ELF-1 (cell line): ENCODE measurements at places on chromosomes 4 and X.

DNA sequence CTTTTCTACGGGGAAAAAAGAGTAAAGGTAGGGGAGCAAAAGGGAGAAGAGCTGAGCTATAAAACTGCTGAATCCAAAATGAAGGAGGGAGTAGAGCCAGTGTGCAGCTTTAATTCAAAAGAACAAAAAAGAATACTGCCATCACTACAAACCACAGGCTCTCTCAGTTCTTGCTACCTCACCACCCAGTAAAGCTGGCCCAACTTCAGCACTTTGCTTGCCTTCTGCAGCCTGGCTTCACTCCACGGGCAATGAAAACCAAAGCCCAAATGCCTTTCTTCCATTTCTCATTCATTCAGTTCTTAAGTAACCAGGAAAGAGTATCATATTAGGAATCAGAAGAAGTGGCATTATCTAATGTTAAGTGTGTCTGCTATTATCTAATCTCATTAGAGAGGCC lies 376.8 kb downstream of the BCOR start:
- no peak for DNase-seq

GRCh38 chrX:41591906-41592305 lies 96.9 kb upstream of the GPR34 start:
- no peak for DNase-seq

DNA sequence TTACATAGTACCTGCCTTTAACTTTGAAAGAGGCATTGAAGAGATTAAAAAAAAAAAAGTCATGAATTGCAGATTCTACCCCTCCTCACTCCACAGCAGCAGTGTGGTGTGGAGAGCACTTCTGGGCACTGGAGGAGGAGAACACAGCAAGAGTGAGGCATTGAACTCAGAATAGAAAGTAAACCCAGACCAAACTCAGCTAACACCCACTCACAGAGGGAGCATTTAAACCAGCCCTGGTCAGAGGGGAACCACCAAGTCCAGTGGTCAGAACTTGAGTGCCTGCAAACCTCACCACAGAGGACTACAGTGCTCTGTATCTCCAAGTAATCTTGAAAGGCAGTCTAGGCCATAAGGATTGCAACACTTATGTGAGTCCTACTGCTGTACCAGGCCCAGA lies 15.6 kb upstream of the UGT2A1 start:
- no peak for DNase-seq

- DNase-seq, result no peak
Observed at GRCh38 chr4:3668825-3669552, 97.2 kb upstream of the ADRA2C start.

- DNase-seq, result peak; percentile 55
Observed at GRCh38 chrX:76253432-76253831, 80.6 kb downstream of the PBDC1 start.

- no peak for DNase-seq
Observed at GRCh38 chrX:49844611-49845010, 15.5 kb downstream of the PAGE4 start.

GRCh38 chr4:1990676-1991075 lies 18.1 kb downstream of the NELFA start:
- DNase-seq, result no peak
